ENCODE measurements at places on chromosomes 3 and 15. TPM values are rescaled to one million over a fixed set of nuclear protein-coding genes. Genes with fewer than 3 reads are reported as not detected.

The SLC28A1 gene
- total RNA-seq, result 0.24 TPM

The MAP1A gene
- total RNA-seq, result 21.4 TPM

The WNT5A gene
- 6.9 TPM for total RNA-seq

The SAMMSON gene
- total RNA-seq, result not detected

The LRRC2 gene
- total RNA-seq, result 110 TPM

The IL1RAP gene
- 6.8 TPM for total RNA-seq

The GRM2 gene
- 0.03 TPM for total RNA-seq

The UPK1B gene
- 0.11 TPM for total RNA-seq

The SSUH2 gene
- 1.0 TPM for total RNA-seq

The ALDH1A2 gene
- total RNA-seq, result 14.2 TPM

The IL17RD gene
- total RNA-seq, result 6.7 TPM

The IQCH gene
- total RNA-seq, result 0.51 TPM

The MELTF gene
- 4.0 TPM for total RNA-seq

The GOLGA6B gene
- total RNA-seq, result not detected

The SCN11A gene
- 0.08 TPM for total RNA-seq

The DCBLD2 gene
- total RNA-seq, result 34.7 TPM

The PPM1L gene
- total RNA-seq, result 63.9 TPM

The LRRC3B gene
- total RNA-seq, result 0.38 TPM

The TMEM108 gene
- 2.2 TPM for total RNA-seq

The NPRL2 gene
- total RNA-seq, result 16.7 TPM
